NCI-H524 (cell line): ENCODE measurements at places on chromosomes 6 and 20.

DNA sequence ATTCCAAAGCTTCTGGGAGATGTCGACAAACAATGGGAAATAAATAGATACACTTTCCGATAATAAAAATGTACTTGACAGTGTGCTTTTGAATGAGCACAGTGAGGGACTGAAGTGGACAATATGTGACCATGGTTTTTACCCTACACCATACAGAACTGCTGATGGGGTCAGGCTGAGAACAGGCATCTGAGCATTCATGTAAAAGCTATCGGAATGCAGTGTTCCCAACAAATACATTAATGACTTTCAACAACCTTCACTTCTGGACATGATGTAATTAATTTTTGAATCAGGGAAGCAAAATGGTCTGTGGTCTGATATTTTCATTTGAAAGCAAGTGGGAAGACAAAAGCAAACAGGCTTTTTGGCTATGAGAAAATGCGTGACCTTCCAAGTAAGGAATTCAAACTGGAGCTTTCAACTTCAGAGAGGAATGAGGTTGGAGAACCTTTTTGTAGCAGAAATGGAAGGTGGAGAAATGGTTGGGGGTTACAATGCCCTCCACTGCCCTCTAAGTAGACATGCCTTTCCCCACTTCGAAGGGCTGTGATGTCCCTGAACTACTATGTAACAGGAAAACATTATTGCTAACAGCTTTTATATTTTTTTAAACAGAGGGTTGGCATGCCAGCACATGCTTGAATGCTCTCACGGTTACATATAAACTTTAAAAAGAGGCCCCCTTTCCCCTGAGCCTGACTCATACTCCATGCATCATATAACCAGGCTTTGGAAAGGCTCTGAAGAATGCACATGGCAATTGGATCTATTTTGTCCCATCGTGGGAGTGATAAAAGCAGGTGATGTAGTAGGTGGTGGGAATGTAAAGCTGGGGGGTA is 203.5 kb upstream of the CITED2 start:
- DNase-seq = no peak

- no peak for DNase-seq
These were observed 246.6 kb downstream of the PHF3 start for GRCh38 chr6:63882208-63882607.

DNA sequence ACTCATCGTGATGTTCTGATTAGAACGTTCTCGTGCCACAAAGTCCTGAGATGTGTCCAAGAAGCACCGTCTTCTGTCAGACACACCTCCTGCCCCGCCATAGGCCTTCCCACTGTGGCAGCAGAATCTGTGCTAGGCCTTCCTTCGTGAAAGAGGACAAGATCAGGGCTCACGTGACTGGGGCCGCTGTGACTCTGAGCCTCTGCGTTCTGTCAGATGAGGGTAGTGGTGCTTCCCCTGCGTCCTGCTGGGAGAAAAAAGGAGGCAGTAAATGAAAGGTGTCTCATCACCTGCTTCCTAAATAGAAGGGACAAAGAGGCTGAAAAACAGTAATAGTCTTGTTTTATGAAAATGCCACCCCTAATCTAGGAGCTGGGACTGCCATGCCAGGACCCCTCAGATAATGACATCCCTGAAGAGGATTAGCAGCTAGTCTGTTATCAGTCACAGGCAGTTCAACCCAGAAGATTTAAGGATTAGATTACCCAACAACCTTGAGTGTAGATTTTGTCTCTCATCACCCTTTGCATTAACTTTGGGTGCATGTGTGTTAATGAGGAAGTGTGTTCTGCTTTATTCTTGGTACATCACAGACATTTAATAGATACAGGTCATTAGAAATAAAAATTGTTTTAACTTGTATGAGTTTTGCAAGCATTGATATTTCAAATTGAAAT is 4.1 kb downstream of the DNAJC5 start:
- peak; percentile 31 for DNase-seq

DNA sequence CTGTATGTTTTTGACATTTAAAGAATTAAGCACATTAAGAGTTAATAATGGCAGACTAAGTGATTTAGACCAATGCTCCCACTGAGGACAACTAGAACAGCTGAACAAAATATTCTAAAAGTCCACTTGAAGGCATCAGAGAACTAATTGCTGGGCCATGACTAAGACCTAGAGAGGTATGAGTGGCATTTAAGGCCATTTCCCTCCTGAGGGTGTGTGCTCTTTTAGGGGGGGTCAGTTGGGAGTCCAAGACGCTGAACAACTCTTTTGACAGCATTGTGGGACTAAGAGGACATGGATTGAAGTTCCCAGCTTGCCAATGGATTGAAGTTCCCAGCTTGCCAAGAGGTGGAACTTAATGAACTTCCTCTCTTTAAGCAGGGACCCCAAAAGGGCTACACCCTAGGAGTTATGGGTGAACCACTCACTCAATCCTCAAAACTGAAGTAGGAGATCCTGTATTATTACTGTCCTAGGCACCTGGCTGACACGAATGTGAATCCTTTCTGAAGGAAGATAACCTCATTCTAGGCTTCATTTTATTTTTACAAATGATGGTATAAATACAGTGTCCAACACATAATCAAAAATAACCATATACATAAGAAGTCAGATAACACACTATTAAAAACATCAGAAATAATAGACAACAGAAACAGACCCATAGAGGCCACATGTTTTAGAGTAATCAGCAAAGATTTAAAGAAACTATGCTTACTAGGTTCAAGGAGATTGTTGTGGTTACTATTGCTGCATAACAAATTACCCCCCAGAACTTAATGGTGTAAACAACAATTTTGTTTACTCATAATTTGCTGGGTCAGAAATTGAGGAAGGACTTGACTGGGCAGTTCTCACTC is 175.1 kb downstream of the VEGFA start:
- DNase-seq = no peak

DNA sequence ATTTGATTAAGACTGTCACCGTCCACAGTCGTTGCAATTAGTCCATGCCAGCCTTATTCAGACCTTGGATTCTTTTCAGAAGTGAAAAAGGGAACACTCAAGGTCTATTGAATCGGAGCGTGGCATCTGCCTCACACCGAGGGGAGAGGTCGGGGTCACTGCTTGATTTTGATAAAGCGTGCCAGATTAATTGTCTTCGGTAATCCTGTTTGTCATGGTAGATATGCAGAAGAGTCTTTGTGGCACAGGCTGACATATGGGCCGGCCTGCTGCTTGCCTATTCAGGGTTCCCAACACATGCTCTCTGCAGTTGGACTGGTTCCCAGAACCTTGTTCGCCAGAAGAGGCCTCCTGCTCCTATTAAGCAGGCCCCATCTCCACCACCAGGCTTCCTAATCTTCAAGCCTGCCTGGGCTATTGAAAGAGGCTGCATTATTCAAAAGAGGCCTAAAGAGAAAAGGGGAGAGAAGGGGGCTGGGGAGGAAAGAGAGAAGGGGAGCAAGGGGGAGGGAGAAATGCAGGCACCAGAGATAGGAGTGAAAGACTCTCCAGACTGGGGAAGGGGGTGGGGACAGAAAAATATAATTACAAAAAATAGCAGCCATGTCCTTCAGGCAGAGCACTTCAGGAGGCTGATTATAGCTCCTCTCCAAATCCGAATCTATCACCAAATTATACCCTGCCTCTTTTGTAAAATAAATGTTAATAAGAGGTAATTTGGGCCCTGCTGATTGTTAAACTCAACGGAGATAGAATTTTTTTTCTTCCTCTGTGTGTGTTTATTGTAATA is 611.3 kb downstream of the HDGFL1 start:
- DNase-seq = peak; percentile 99

- no peak for DNase-seq
These were observed 7.3 kb upstream of the DLGAP4 start for GRCh38 chr20:36298795-36299339.

DNA sequence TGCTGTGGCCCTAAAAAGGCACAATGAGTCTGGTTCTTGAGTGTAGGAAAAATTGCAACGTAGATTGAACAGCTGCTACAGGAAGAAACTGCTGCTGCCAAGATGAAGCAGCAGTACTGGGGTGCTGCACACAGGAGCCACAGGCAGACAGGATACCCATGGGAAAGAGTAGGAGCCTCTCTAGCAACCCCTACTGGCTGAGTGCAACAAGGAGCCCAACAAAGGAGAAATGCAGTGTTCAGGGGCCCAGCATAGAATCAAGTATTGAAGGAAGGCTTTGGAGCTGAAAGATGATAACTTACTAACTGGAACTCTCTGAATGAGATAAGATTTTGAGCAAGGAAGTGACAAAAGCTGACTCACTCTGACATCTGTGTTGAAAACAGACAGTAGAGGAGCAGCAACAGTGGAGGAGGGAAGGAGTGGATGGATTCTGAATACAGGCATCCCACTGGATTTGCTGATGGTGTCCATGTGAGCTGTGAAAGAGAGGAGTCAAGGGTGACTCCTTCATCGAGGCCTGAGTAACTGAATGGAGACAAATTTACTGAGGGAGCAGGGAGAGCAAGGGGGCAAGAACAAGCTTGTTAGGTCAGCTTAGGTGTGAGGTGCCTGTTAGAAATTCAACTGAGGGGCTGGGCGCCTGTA is 534.7 kb upstream of the JARID2 start:
- DNase-seq = peak; percentile 32

DNA sequence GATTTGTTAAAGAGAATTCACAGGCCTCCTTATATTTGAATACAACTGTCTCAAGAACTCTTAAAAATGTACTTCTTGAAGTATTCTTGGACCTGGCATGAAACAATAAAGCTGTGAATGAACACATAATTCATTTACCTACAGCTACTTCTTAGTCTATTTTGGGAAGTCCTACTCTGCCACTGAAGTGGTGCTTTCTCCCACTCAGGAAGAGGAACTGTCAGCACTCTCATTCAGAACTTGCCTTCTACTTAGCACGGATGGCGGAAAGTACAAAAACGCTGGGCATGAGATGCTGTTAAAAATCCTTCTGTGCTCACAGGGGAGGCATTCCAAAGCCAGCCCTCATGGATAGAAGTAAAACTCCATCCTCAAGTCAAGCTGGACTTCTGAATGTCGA is 144.8 kb upstream of the LAMP5 start:
- DNase-seq = no peak

GRCh38 chr6:159976686-159977254 is 7.9 kb downstream of the IGF2R start:
- DNase-seq = no peak

DNA sequence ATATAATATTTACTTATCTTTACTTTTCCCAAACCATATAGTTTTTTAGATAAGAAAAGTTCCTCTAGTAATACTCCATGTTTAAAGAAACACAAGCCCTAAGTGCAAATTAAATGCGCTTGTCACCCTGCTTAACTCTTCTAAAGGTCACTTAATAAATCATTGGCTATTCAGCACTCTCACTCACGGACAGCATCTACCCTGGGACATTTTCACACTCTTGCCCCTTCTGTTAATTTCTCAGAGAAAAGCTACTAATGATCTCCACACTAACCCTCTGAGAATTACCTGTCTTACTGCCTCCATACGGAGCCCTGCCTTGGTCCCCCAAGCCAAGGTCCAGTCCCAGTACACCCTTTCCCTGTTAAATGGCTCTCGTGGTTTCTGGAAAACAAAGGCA is 102.2 kb downstream of the NRN1 start:
- DNase-seq = no peak

DNA sequence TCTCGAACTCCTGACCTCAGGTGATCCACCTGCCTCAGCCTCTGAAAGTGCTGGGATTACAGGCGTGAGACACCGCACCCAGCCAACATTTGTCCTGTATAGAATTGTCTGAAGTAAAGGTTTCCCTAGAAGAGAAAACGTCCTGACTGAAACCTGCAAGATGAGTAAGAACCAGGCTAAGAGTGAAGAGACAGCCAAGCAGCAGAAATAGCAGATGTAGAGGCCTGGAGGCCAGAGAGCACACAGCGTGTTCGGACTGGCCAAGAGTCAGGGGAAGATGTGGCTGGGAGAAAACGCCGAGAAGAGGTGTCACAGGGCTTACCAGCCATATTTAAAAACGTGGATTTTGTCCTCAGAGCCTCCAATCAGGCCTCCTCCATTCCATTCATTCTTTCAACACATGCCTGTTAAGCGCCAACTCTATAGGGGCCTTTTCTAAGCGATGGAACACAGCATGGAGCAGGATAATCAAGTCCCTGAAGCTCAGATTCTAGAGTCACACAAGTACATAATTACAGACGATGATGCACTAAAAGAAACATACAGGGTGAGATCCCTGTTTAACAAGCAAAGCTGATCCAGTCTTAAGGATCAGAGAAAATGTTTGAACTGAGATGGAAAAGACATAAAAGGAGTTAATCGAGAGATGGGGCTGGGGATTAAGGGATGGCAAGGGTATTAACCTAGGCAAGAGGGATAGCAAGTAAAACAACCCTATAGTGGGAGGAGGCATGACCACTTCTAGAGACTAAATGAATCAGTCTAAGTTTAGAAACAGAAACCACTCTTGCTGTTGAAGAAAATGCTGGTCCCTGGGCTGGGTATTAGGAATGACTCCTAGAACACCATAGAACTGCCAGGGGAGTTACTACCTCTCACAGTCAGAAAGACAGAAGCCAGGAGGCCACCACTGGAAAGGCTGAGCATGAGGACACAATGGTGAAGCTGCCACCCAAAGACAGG is 4.8 kb downstream of the ZCCHC3 start:
- no peak for DNase-seq

- DNase-seq = no peak
These were observed 83.5 kb downstream of the TRERF1 start for GRCh38 chr6:42368181-42368580.

DNA sequence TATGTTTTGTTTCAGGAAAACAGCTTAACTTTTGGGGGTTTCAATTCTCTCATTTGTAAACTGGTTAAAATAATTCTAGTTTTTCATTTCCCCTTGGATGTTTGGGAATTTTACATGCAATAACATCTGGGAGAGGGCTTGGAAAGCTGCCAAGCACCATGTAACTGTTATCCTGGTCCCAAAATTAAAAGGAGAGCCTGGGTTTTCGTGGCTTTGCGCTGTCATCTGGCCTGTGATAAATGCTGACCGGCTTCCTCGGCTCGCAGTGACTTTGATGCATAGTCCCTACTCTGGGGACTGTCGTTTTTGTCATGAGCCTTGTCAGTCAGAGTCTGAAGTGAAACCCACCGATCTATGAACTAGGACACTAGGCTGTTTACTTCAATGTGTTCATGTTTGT is 12.2 kb downstream of the SLC35F1 start:
- peak; percentile 39 for DNase-seq

GRCh38 chr6:151494936-151495320 is 1.1 kb downstream of the CCDC170 start:
- no peak for DNase-seq

- no peak for DNase-seq
These were observed 133.8 kb downstream of the PRND start for GRCh38 chr20:4855555-4855954.

DNA sequence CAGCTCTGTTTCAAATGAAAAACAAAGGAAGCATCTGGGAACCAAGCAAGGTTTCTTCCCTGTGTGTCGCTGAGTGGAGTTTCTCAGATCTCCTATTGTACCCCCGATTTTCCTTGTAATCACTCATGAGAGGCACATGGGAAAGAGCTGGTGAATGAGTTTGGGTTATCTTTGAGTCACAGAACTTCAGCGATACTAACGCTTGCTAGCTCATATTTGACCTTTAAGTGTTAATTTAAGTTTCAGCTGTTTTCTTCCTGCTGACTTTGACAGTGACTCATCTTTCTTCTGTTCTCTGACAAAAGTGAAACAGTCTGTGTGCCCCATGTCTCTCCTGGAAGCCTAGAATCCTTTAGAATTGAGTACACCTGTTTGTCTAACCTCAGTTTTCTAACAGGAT is 261.1 kb upstream of the RGS17 start:
- no peak for DNase-seq

DNA sequence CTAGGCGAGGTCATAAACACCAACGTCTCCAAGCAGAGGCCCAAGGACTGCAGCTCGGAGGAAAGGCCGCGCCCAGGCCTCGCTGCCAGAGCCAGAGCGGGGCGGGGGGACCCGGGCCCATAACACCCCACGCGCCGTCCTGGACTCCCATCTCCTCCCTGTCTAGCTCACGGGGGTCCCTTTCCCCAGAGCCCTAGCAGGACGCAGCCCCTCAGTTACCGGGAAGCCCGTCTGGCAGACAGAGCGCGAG is 44.9 kb downstream of the MDFI start:
- DNase-seq = no peak
